Mammary epithelial cell (primary cell): ENCODE measurements at places on chromosomes 3 and 15. TPM values are rescaled to one million over a fixed set of nuclear protein-coding genes. Genes with fewer than 3 reads are reported as not detected.

The VGLL3 gene
- 33.2 TPM for total RNA-seq

The SAMMSON gene
- not detected in 2 replicates for total RNA-seq

The PRKCD gene
- total RNA-seq = 16.0 and 37.2 TPM in 2 replicates

The C3orf49 gene
- total RNA-seq = not detected in 2 replicates

The FAM81A gene
- 0.33 TPM for total RNA-seq

The POLQ gene
- 1.0 TPM for total RNA-seq

The P2RY1 gene
- total RNA-seq = under 0.01 TPM

The LSAMP gene
- not detected in 2 replicates for total RNA-seq

The LINS1 gene
- 13.3 and 19.0 TPM in 2 replicates for total RNA-seq

The GOLGA8T gene
- total RNA-seq = not detected

The CRYGS gene
- 1.5 TPM for total RNA-seq

The GPR160 gene
- 0.33 TPM for total RNA-seq

The NUP210 gene
- 0.05 and 0.14 TPM in 2 replicates for total RNA-seq

The MORC1 gene
- total RNA-seq = not detected in 2 replicates

The GATA2 gene
- not detected in 2 replicates for total RNA-seq

The ITPKA gene
- 0.92 and 1.2 TPM in 2 replicates for total RNA-seq

The ADAMTS9 gene
- 3.7 and 7.5 TPM in 2 replicates for total RNA-seq

The FSTL1 gene
- 106 and 109 TPM in 2 replicates for total RNA-seq

The ACP3 gene
- total RNA-seq = not detected in 2 replicates

The LYZL4 gene
- not detected in 2 replicates for total RNA-seq
